Activated CD8-positive, alpha-beta memory T cell treated with anti-CD3 and anti-CD28 coated beads, Interleukin-2, amount 50 U/mL, for 48 hours (primary cell): ENCODE measurements at places on chromosomes 13 and 19.

DNA sequence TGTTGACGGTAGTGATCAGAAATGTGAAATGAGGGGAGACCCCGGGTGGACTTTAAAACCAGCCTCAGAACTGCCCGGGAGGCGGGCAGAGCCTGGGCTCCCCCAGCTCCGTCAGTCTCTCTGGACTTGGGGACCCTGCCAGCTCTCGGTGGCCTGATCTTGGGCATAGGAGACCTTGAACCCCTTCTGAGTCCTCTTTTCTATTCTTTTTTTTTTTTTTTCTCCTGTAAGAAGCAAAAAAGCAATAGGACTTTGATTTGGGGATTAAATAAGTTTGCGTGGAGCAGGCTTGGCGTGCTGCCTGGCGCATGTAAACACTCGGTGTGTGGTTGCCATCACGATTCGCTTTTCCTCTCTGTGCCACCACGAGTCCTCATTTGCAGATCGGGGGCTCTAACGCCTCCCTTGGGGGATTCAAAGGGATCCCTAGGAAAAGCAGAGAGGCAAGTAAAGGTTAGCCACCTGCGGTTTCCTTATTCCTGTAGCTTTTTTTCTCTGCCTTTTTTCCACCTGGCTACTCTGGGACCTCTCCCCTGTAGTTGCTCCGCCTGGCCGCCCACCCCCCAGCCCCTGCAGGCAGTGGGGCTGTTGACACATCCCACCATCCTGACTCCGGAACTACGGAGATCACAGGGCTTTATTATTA, 1.3 kb downstream of the SAFB start:
- DNase-seq: no peak

GRCh38 chr19:8441725-8442544, 2.8 kb upstream of the HNRNPM start:
- no peak for DNase-seq

DNA sequence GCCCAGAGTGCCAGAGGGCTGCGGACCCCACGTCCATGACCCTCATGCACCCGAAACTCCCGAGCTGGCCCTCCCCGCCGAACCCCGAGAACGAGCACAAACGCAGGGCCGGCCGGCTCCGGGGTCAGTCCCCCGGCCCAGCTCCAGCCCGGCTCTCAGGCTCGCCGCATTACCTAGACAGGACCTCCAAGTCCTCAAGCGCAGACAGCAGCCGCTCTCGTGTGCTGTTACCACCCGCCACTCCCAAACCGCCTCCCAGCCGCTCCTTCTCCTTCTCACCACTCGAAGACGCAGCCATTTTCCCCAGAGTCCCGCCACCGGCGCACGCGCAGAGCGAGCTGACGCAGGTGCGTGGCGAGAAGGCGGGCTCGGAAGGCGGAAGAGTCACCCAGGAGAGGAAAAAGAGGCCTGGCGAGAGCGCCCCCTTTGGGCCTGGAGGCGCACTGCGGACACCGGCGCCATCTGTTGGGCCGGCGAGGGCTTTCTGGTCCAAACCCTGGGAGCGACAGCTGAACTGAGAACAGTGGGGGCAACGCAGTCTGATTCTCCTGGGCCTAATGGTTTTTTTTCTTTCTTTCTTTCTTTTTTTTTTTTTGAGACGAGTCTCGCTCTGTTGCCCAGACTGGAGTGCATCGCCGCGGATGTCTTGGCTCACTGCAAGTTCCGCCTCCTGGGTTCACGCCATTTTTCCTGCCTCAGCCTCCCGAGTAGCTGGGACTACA, at the start of gene MED4:
TSS of gene MED4 (minus strand) at position 324 of the 722 bp plus-strand sequence. CDS start at position 298, 26 bp downstream.
- DNase-seq: peak; percentile 100

DNA sequence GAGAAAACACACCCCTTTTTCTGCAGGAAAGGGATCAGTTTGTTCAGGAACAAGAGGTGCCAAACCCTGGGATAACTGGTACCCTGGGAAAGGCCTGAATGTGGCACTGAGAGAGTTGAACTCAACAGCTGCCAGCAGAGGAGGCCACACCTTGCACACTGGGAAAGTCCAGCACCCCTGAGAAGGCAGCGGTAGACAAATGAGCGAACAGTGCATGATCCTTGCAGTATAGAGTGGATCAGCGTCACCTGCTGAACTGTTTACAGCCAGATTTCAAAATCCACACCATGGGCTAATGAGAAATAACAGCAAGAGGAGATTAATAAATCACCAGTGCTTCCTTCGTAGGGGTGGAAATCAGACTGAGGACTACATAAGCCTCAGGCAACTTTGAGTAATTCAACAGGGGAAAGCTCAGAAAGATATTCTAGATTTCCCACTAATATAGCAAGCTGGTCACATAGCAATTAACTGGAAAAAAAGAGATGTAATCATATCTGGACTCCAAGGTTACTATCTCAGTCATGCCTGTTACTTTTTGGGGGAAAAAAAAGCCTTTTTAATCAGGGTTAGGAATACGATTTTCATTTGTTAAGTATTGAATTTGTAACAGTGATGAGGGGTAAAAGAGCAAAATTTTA, 52.0 kb downstream of the DCT start:
- DNase-seq: no peak

GRCh38 chr13:102702965-102703725, 8.3 kb upstream of the METTL21C start:
- no peak for DNase-seq

DNA sequence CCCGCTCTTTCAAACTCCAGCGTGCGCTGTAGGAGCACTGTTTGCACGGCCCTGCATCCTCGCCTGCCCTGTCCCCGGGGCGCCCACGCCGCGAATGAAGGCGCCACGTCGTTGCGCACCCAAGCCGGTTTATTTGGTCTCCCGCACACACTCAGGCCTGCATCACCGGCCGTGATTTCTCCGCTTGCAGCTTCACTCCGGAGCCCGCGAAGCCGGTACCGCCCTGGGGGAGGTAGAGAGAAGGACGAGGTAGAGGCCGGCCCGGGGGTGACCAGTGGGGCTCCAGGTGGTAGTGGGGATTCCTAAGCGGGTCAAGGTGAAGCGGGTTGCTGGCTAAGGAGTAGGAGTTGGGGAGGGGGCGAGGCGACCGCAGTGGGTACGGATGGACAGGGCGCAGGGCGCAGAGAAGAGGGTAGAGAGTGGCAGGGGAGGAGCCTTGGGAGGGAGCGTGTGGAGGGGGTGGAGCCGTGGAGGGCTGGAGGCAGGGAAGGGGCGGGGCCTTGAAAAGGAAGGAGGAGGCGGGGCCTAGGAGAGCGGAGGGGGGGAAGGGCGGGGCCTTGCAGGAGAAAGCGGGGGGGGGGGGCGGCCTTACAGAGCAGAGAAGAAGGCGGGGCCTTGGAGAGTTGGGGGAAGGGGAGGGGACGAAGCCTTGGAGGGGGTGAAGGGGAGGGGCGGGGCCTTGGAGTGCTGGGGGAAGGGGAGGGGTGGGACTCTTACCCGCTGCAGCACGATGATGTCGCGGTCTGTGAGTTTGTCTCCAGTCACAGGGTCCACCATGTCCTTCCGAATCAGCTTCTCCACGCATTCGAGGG, 24.6 kb downstream of the NOSIP start:
- peak; percentile 86 for DNase-seq

DNA sequence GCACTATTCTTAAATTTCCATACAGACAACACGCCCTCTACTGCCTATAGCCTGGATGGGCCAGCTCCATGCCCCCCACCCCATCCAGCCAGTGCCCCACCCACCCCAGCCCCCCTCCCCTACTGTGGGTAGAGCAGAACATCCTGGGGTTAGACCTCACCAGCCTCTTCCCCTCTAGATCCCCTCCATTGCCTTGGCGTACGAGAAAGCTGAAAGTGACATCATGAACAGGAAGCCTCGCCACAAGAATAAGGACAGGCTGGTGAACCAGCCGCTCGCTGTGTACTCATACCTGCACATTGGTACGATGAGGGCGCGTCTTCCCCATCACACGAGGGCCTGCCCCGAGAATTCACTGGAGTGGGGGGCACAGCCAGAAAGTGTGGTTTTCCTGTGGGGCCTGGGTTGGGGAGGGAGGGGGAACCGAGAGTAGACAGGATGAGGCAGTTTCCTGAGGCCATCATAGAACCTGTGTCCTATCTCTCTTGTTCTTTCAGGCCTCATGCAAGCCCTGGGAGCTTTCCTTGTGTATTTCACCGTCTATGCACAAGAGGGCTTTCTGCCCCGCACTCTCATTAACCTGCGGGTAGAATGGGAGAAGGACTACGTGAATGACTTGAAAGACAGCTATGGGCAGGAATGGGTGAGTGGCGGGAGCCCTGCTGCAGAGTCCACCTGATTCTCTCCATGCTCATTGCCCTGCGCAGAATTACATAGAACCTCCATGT, 29.1 kb downstream of the ATP12A start:
- peak; percentile 77 for DNase-seq

DNA sequence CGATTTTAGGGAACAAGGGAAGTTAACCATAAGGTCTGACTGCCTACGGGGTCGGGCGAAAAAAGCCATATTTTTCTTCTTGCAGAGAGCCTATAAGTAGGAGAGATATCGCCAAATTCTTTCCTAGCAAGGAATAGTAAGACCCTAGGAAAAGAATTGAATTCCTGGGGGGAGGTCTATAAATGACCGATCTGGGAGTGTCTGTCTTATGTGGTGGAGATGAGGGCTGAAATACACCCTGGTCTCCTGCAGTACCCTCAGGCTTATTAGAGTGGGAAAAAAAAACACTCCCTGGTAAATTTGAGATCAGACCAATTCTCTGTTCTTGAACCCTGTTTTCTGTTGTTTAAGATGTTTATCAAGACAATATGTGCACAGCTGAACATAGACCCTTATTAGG, 447.5 kb upstream of the ATXN8OS start:
- DNase-seq: no peak

- DNase-seq: no peak
Measured at GRCh38 chr13:40344270-40345148, 321.9 kb downstream of the FOXO1 start.

DNA sequence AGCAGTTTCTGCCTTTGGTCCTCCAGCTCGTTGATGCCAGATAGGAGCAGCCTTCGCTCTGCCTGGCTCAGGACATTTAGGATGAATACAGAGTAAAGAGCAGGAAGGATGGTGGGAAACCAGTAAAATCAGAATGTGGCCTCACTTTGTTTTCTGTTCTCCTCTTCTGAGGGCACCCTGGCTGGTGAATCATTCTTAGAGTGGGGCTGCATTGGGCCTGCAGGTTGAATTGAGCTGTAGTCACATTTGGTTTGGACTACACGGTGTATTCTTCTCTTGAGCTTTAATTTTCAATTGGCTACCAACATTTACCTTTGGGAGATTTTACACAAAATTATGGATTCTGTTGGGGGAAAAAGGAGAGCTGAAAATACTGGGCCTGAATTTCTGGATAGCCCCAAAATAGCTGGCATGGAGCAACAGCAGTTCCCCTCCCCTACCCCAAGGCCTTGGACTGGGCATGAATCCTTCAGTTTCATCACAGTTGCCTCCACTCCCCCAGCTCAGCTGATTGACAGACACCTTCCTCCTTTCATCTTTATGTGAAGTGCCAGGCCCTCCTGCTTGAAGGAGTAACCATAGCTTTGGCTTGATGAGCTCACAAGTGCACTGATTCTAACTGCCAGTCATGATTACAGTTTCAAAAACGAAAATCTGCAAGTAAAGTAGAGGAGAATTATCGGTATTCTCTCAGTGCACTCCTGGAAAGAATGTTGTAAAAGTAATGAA, 24.3 kb downstream of the ERCC5 start:
- no peak for DNase-seq

DNA sequence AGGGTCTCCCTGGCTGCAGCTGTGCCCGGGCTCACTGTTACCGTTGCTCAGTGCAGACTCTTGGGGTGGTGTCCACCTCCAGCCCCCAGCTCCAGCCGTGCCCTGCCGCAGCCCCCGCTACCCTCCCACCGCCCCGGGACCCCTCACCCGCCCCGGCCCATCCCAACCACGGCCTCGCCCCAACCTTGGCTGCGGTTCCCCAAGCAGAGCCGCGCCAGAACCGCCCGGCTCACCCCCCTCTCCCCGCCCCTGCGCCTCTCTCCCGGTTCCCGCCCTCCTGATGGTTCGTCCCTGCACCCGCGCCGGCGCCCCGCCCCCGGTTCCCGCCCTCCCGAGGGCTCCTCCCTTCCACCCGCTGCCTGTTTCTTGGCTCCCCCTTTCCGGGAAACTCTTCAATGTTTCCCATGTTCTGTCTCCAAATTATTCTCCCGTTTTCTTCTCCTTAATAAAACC, 40.3 kb downstream of the ANKRD10 start:
- DNase-seq: peak; percentile 82

DNA sequence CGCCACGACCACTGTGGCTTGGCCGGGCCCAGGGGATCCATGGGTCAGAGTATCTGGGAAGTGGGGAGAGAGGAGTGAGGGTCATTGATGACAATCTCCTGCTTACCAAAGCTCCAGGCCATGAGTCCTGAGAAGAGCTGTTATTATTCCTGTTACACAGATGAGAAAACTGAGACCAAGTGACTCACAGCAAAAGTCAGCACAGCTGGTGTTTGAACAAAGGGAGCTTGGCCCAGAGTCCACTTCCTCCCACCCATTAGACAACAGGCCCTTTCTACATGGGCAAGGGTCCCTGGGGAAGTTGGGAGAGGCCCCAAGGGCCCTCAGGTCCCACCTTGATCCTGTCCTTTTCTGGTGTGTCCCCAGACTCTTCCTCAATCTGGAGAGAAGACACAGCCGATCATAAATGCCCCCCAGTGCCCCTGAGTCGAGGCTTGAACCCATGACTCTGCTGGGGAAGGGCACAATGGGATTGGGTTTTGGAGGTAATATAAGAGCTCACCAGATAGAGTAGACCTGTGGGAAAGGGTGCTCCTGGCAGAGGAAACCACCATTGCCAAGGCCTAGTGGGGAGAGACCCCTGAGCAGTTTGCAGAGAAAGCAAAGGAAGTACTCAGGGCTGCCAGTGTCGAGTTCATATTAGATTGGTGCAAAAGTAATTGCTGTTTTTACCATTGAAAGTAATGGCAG, 6.8 kb downstream of the FUT6 start:
- DNase-seq: no peak

GRCh38 chr19:33426621-33427361, 53.3 kb downstream of the CEBPG start:
- DNase-seq: no peak

DNA sequence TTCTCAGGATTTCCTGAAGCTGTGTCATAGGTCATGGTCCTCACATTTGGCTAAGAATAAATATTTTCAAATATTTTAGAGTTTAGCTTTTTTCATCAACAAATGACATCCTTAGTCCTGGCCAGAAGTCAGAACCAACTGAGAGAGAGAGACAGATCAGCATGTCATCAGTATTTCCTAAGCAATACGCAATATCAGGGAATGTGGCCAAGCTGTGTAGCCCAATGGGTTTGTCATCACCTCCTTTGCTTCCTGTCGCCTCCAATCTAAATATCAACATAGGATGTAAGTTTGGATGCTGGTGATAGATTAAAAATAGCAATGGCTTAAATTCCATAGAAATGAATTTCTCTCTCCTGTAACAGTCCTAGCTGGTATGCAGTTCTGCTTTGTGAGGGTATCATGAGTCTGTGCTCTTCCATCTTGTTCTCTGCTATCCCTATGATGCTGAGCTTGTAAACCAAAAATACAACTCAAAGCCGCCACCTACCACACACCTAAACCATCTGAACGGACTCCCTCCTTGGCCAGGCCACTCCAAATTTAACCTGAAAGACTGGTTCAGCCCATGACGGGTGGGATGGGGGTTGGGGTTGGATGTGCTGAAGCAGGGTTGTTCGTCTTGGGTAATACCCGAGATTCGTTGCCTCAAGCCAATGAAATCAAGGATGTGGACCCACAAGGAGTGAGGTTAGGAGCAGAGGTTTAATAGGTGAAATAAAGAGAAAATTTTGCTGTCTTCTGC, 10.0 kb upstream of the IGSF23 start:
- no peak for DNase-seq
